ENCODE measurements at places on chromosomes 12 and 14.

DNA sequence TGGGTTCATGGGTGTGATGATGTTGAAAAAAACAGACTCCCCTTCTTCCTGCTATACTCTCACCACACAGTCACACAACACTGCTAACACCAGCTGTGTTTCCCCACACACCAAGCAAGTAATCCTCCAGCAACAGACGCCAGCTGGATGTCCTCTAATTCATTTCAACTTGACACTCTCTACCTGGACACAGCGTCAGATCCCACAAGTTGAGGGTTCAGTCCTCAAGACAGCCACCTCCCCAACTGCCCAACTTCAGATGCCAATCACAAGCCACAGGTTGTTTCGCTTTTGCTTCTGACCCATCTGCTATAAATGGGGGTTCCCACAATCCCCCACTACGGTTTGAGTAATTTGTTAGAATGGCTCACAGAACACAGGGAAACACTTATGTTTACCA is 49.3 kb downstream of the TMEM30B start:
- no peak for DNase-seq

- no peak for DNase-seq
Measured at GRCh38 chr14:32896979-32897697, 41.5 kb upstream of the NPAS3 start.

DNA sequence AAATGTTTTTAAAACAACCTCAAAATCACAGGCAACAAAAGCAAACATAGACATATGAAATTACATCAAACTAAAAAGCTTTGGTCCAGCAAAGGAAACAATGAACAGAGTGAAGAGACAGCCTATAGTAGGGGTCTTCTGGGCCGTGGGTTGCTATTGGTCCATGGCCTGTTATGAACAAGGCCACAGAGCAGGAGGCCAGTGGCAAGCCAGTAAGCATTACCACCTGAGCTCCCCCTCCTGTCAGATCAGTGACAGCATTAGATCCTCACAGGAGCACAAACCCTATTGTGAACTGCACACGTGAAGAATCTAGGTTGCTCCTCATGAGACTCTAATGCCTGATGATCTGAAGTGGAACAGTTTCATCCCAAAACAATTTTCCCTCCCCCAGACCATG is 174.0 kb downstream of the DIO2 start:
- DNase-seq, result no peak

- no peak for DNase-seq
Measured at GRCh38 chr12:6236641-6236940, 36.4 kb downstream of the CD9 start.

DNA sequence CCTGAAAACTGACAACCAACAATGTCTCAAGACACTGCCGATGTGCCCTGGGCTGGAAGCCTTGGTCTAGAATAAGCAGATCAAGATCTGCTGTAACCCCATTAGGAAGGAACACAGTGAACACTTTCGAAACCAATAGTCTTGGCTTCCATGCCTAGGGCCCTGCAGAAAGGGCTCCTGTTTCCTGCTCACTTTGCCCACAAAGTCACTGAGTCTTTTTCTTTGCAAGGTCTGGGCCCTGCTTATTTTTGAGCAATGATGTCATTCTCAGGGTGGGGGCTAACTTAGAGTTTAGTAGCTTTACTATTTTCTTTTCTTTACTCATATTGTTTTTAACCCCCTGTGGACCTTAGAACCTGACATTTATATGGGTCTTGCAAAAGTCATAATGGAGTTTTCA is 704.2 kb upstream of the TMEM132C start:
- no peak for DNase-seq

GRCh38 chr14:21874167-21874566 is 200.5 kb upstream of the OR4E1 start:
- DNase-seq, result no peak

DNA sequence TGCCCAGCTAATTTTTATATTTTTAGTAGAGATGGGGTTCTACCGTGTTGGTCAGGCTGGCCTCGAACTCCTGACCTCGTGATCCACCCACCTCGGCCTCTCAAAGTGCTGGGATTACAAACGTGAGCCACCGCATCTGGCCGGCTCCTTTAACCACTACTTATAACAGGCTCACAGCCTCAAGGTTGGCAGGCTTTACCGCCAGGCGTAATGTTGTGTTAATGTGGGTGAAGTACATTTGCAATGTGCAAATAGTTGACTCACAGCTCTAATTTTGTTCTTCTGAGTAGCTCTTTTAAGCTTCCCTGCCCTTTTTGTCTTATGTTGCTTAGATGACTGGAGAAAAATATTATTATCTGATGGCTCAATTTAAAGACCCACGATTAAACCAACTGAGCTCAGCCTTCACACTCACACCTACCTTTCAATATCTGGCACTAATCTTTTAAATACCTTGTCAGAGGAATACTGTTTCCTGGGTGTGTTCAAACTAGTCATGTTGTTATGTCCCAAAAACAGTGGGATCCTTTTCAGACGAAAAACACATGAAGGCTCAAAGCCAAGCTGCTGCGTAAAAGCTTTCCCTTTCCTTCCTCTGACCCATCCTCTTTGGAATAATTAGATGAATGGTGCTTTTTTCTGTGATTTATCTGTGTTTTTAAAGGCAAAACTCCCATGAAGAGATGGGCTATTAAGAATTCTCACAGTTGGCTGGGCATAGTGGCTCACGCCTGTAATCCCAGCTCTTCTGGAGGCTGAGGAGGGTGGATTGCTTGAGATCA is 57.2 kb upstream of the USP44 start:
- DNase-seq, result no peak

- no peak for DNase-seq
Measured at GRCh38 chr12:118022728-118023109, 6.2 kb downstream of the RFC5 start.

DNA sequence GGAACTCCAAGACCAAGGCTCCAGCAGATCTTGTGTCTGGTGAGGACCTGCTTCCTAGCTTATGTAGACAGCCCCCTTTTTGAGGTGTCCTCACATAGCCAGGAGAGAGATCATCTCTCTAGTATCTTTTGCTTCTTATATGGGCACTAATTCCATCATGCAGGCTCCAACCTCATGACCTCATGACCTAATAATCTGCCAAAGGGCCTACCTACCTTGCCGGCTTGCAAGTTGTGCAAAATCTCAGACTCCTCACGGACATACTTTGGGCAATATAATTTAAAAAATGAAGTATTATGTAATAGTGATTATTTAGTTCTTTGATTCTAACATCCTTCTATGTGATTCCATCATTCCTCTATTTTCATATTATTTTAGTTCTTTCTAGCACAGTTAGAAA is 333.1 kb upstream of the DIO2 start:
- no peak for DNase-seq

DNA sequence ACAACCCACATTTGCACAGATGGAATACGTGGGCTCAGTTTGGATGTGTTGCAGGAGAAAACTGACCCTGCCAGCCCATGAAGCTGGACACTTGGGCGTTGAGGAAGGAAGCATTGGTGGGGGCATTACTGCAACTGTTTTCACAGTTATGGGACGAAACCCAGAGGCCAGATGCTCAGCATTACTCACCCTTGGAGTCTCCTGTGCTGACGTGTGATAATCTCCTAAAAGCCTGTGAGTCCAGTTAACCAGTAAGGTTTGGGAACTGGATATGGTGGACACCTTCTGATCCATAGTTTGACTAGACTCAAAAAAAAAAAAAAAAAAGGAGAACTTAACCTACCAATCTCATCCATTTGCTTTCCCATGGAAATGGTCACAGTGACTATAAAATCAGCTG is 52.8 kb upstream of the EGLN3 start:
- DNase-seq, result no peak

DNA sequence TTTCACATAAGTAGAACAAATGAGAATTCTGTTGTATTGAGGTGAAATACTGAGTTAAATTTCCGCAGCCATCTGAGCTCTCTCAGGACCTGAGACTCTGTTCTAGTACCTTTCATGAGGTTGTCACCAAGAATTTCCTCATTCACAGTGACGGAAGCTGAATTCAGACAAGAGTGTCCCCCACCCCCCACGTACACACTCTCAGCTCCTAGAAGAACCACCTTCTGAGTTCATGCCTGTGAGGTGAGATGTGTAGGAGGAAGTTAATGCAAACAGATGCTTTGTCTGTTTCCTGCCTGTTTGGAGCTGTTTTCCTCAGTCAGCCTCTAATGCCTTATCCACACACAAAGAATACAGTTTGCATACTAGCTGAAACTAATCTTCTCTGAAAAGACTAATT is 18.2 kb downstream of the BICDL1 start:
- peak; percentile 48 for DNase-seq

DNA sequence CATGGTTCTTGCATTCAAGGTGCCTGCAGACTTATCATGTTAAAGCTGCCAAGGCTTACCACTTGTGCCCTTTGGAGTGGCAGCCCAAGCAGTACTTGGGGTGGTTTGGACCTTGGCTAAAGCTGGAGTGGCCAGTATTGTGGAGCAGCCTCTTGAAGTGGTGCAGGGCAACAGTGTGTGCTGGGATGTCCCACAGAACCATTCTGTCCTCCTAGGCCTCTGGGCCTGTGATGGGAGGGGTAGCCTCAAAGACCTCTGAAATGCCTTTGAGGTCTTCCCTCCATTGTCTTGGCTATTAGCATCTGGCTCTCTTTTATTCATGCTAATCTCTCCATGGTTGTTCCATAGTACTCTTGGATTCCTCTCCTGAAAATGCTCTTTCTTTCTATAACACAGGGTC is 78.2 kb upstream of the SLC24A4 start:
- no peak for DNase-seq

DNA sequence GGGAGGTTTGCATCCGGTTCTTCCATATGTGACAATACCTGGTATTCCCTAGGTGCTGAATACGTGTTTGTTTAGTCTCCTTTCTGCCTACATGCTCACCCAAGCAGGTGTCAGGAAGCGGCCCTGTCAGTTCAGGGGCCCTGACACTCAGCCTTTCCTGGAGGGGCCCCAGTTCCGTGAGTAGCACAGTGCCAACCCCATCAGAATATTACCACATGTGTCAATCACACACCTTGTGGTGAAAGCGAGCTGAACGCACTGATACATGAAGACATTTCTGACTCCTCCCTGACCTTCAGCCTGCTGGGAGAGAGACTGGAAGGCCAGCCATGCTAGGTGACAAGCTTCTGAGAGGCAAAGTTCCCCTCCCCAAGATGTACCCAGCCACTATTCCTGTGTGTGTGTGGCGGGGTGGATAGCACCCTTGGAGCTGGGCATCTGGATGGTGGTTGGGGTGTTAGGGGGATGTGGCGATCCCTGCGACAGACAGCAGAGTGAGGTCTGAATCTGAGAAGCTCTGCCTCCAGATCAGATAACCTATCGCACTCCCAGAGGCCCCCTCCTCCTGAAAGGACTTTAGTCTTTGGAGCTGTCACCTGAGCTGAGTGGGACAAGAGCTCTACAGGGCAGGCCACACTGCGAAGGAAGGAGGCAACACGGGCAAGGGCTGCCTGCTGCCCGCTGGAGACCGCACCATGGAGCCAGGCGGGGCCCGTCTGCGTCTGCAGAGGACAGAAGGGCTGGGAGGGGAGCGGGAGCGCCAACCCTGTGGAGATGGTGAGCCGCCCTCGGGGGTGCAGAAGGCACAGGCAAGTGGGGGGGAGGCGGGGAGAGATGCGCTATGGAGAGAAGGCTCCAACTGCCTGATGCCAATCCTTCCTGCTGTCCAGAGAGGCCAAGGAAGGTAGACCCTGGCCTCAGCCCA is at the start of gene SOAT2:
Gene SOAT2 (plus strand): TSS at position 604 of the 925 bp plus-strand sequence. CDS start 92 bp downstream, at position 696.
- no peak for DNase-seq

DNA sequence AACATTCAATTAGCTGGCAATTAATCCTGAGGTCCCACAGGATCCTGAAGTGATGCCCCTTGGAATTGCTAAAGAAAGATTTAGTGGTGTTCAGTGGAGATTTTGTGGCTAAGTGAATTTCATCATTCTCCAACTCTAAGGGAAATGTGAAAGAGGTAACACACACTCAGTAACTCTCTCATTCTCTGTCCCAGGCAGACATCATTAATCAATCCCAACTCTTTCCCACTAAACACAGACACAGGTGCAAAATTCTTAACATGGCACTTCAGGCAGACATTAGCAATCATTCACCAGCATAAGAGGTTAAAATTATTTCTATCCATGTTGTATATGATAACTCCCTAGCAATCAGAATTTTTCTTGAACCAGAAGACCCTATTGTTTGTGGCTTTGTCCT is 40.2 kb downstream of the TRPV4 start:
- no peak for DNase-seq

GRCh38 chr12:105024928-105025327 is 38.8 kb downstream of the NOPCHAP1 start:
- DNase-seq, result no peak

DNA sequence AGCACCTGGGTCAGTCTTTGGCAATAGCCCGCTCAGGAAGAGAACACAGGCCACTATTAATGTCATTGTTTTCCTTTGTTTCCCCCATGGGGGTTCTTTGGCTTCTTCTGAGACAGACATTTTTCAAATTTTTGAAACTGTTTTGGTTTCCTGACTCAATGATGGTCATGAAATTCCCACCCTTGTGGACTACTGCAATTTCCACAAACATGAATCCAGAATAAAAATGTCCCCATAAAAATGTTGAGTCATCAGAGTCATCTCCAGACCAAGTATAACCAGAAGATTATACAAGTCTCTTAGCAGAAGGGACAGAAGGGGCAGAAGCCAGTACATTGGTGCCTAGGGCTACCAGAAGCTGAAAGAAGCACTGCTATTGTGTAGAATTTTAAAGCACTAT is 29.1 kb downstream of the SLCO1A2 start:
- DNase-seq, result no peak

GRCh38 chr12:93524386-93525133 is 47.9 kb upstream of the SOCS2 start:
- DNase-seq, result no peak

DNA sequence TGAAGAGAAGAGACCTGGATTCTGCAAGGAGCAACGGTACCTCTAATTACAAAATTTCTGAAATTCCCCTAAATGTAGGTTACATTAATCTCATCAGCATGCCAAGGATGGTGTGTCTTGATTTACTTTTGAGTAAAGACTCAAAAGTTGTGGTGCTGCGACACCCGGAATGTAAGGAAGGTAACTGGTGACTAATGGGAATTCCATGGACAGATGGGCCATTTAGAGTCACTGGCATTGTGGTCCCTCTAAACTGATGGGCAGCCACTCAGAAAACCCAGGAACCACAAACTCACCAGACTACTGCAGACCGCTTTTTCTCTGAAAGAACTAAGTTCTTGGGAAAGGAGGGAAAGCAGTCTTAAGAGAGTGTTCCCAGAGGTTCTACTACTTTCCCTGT is 32.8 kb downstream of the GRIN2B start:
- no peak for DNase-seq

DNA sequence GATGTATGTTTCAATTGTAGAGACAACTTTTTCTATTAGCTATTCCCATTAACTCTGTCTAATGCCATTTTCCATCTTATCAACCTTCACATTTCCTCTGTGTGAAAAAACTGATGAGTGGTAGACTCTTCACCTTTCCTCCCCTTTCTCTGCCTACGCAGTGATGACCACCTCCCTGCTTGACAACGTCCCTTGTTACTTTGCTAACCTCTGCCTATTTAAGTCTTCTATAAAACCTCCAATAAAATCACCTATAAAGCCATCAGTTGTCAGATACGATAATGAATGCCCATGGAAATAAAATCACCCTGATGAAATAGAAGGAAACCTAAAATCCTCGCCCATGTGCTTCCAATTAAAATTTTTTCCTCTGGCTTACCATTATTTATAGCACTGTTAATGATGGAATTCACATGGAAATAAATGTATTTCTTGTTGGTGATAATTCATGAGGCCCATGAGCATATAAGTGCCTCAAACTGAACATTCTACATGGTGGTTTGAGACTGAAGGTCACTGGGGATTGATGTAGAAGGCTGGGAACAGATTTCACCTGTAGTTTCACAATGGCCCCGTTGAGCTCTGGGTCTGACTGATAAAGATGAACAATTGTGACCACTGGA is 1454.0 kb upstream of the SEL1L start:
- no peak for DNase-seq

GRCh38 chr14:53621921-53622320 is 334.7 kb downstream of the BMP4 start:
- DNase-seq, result no peak

All from activated CD4-positive, alpha-beta T cell treated with anti-CD3 and anti-CD28 coated beads for 1 hour (primary cell).